ENCODE measurements at places on chromosomes 12 and 14.

- DNase-seq = no peak
Observed at GRCh38 chr12:24244231-24244630, 294.8 kb upstream of the SOX5 start.

DNA sequence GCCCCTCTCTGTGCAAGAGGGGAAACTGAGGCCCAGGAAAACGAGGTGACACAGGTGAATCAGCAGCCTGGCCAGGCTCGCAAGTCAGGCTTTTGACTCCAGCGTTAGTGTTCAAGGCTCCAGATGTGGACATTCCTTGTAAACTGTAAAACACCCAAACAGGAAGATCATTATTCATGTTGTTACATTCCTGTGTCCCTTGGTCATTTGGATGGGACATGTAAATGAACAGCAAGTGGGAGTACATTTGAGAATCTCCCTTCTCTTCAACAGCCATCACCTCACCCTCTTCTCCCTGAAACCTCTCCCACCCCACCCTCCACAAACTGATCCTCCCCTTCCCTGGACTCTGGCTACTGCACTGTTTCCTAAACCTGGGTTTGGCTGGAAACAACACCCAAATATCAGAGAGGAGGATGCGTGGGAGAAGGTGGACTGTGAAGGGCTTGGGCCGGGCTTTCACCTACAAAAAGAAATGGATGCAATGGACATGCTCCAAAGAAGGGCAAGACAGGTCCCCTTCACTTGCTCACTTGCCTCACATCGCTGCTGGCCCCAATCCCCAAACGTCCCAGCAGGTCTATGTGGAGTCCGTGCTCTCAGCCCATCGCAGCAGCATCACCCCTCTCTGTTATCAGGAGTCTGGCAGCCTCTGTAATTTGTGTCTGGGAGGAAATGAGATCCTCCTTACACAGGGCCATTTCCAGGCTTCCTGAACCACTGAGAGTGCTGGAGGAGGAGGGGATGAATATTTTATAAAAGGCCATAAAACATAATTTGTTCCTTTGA is 76.7 kb downstream of the GALNT8 start:
- DNase-seq = no peak

DNA sequence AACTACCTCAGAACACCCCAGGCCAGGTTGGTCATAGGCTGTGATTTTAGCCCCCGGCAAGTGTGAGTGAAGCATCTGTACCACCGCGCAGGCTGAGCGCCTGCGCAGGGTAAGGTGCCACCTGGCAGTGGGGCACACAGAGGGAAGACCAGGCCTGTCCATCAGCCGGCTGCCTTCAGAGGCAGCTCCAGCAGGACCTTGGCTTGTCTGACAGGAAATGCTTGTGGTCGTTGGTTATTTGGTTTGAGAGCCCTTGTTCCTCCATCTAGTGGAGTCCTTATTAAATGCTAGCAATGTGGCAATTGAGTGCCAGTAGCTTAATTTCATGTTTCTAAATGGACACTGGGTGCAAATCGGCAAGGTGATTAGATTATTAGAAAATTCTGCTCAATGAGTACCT is 27.5 kb downstream of the SLC25A29 start:
- DNase-seq = no peak

GRCh38 chr14:55267820-55268219 is 3.4 kb upstream of the FBXO34 start:
- DNase-seq = no peak

DNA sequence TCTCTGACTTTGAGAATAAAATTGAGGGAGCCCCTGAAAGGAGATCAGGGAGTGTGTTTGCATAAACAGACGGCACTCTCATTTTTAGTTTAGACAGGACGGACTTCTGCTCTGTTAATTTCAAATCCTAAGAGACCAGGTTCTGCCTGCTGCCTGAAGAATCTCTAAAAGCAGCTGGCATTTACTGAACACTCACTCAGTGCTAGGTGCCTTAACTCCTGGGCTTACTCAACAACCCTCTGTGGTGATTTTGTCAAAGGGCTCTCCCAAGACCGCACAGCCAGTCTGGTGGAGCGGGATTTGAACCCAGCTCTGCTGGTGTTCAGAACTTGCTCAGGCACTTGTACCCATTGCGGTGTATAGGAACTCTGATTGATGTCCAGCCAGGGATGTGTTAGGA is 2.2 kb downstream of the ORAI1 start:
- no peak for DNase-seq
